Melanocyte of skin (primary cell): ENCODE measurements at places on chromosomes 3 and 15. TPM values are rescaled to one million over a fixed set of nuclear protein-coding genes. Genes with fewer than 3 reads are reported as not detected.

Gene MST1R
- total RNA-seq, result 1.1 and 3.4 TPM in 2 replicates

Gene FSIP1
- total RNA-seq, result 0.93 and 1.3 TPM in 2 replicates

Gene ZIC4
- not detected in 2 replicates for total RNA-seq

Gene ZNF80
- total RNA-seq, result not detected in 2 replicates

Gene EOMES
- 5.1 and 5.9 TPM in 2 replicates for total RNA-seq

Gene LRRC31
- total RNA-seq, result not detected in 2 replicates

Gene CCDC33
- total RNA-seq, result not detected in 2 replicates

Gene FAM107A
- total RNA-seq, result not detected in 2 replicates

Gene ZCWPW2
- 0.33 and 0.93 TPM in 2 replicates for total RNA-seq

Gene CELF6
- 1.8 TPM in 1 of 2 replicates, not detected in the other for total RNA-seq

Gene TRH
- total RNA-seq, result not detected in 2 replicates

Gene C3orf49
- not detected in 2 replicates for total RNA-seq
